MV-4-11 (cell line): ENCODE measurements at places on chromosomes 13 and 19.
A peak's percentile ranks its signal among the peaks of the same experiment; 100 is the strongest.

DNA sequence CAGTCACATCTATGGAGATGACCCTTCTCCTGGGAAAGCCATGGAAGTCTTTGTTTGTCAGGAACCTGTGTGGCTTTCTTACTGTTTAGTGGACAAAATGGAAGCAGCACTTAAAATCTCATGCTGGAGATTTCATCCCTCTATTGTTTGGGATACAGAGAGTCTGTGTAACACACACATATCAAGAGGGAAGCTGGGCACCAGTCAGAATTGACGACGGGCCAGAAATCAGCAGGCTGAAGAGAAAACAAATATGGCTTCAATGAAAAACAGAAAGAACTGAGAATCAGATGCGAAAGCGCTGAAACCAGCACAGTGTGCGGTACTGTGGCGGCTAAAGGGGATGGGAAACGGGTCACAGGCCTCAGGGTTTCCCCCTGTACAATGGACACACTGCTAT is 72.2 kb upstream of the WASF3 start:
- no peak for DNase-seq

DNA sequence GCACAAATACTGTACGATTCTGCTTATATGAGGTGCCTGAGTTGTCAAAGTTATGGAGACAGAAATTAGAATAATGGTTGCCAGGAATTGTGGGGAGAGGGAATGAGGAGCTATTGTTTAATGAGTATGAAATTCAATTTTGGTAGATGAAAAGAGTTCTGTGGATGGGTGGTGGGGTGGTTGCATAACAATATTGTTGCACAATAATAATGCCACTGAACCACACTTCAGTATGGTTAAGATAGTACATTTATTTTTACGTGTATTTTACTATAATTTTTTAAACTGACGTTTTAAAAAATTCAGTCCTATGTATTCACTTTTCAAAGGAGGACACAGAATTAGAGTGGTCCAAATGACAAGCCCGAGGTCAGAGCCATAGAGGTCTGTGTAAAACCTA is 1.8 kb upstream of the OXGR1 start:
- peak; percentile 21 for DNase-seq

DNA sequence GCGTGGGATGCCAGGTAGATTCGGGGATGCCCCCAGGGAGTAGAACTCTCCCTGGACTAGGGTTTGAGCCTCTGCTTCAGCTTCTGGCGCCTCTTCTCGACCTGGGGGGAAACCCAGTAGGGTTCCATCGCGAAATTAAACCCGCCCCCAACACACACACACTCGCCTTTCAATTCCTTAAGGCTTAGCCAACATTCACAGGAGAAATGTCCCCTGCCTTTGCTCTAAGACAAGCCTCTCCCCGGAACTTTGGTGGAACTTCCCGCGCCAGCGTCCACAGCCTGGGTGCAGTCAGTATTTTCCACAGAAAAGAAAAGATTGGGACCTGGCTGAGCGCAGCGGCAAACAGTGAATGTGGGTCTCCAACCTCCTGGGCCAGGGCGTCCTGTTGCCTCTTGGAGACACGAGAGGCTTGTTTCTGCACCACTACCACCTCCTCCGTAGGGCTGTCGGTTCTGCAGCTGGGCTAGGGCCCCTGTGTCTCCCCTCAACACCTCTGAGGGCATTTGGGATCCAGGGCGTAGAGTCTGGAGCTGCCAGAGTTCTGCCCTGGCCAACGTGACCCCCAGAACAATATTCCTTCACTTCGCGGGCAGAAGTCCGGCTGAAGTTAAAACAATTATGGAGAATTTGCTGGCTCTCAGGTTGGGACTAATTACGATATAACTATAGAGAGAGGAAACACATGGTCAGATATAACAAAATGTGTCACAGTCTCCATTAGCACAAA is 3.2 kb downstream of the PDX1 start:
- no peak for DNase-seq

GRCh38 chr19:13817018-13817614 is 21.9 kb downstream of the ZSWIM4 start:
- no peak for DNase-seq

DNA sequence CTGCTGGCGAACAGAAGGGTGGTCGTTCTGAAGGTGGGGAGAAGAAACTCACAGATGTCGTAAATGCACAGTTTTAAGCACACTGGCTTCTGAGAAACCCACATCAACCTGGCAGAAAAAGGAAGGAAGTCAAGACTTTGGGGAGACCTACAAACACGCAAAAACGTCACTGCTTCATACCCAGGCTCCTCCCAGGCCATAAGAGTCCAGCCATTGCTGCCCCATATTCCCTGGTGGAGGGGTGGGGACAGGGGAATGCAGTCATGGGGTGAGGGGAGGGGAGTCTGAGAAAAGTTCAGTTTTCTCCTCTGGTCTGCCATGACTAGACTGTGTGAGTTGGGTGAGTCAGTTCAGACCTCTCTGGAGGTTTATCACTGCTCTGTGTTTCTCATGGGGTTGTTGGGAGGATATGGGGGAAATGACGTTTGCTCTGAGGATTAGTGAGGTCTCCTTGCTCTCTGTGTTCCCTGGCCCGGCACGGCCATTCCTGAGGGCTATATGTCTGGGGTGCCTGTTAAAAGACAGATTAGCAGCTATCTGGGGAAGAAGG is 139.0 kb downstream of the FLT1 start:
- DNase-seq: peak; percentile 81
